ENCODE measurements at places on chromosomes 5 and 9.

DNA sequence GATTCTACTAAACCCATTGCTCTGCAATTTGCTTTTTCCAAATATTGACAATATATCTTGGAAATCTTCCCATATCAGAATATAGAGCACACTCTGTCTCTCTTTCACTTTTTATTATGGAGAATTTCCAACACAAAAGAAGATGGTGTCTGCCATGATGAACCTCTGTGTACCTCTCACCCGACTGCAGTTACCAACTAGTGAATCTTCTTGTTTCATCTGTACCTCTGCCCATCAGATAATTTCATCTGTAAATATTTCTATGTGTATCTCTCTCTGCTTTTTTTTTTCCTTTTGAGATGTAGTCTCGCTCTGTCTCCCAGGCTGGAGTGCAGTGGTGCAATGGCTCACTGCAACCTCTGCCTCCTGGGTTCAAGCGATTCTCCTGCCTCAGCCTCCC is 62.8 kb downstream of the NTNG2 start:
- no peak for DNase-seq

GRCh38 chr5:124630767-124631704 is 115.4 kb downstream of the ZNF608 start:
- DNase-seq = no peak

DNA sequence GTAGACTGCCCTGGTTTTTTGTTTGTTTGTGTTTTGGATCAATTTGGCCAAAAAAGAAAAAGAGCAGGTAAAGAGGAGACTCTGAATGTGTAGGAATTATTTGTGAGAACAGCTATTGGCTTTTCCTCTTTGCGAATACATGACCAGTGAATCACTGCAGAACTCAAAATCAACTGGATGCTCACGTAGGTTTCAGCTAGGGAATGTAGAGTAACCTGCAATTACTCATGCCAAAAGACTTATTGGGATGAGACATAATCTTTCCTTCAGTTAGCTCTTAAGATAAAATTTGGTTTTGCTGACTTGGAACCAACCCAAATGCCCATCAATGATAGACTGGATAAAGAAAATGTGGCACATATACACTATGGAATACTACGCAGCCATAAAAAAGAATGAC is 348.0 kb downstream of the NPR3 start:
- DNase-seq = no peak

GRCh38 chr5:32329395-32329834 is 16.7 kb upstream of the MTMR12 start:
- DNase-seq = peak; percentile 63

All from activated CD4-positive, alpha-beta T cell treated with anti-CD3 and anti-CD28 coated beads, Interleukin-2, Interleukin-4, amounts not matched to agents 100 ng/mL and 50 ng/mL, durations not matched to agents 16 hours and 8 hours (primary cell).